Activated CD8-positive, alpha-beta T cell treated with anti-CD3 and anti-CD28 coated beads, Interleukin-2, amount 10 ng/mL, durations not matched to agents 7 days and 5 days (primary cell): ENCODE measurements at places on chromosomes 3 and 15. TPM values are rescaled to one million over a fixed set of nuclear protein-coding genes. Genes with fewer than 3 reads are reported as not detected.

DNA sequence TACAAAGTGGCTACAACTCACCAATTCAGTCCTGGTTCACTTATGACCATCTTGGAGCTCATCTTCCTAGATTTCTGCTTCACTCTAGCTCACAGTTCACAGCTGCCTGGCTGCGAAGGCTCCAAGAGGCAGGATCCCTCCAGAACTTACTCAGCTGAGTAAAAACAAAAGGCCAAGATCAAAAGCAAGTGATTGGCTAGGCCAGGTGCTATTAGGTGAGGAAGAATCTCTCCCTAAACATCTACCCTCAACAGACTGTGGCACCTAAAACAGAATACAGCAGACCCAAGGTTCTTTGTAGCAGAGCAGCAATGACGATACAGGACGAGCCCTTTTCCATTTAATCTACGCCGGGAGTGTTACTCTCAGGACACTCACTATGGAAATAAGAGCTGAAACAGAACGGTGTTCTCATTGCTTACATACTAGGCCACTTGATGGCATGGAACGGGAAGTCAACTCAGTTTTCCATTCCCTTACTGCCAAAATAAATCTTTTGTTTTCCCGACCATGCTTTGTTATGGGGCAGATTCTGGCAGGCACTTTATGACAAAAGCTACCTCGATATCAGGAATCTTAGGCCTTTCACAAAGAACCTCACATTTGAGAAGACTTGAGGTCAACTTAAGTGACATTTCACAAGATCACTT, 901 bp downstream of the ICE2 start:
- H3K27ac ChIP-seq = peak overlapping the region; percentile 98
- H3K27me3 ChIP-seq = no peaks in the 10 kb centered on the region
- peaks cover 59% of the 10 kb centered on the region for H3K4me1 ChIP-seq
- peak; percentile 25 for DNase-seq

The FAM131A gene
- total RNA-seq = 3.1 TPM

GRCh38 chr15:49418811-49419210, 4.2 kb upstream of the FGF7 start:
- peaks cover 11% of the 10 kb centered on the region for H3K27me3 ChIP-seq
- H3K4me1 ChIP-seq = peaks cover 3% of the 10 kb centered on the region
- no peak for DNase-seq
- H3K27ac ChIP-seq = no peak overlapping the region
- H3K36me3 ChIP-seq = no peaks in the 10 kb centered on the region

DNA sequence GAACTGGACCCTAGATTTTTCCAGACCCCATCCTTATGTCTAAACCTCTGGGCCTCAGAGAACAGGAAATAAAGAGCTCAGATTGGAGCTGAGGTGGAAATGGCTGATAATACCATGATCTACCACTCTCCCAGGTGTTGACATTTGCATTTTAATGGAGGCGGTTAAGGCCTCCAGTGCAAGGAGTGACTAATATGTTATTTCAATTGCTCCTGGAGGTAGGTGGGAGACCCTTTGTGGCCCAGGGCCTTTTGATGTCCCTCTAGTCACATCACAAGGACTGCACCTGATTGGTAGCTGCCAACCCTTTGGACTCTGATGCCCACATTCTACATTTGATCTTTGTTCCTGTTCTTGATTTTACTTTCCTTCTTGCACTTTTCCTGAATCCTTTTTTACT, 9.0 kb upstream of the ADCY5 start:
- no peak for DNase-seq
- H3K36me3 ChIP-seq = no peaks in the 10 kb centered on the region
- H3K4me3 ChIP-seq = no peak overlapping the region

- peaks cover 1% of the 10 kb centered on the region for H3K4me1 ChIP-seq
- H3K36me3 ChIP-seq = no peaks in the 10 kb centered on the region
- DNase-seq = no peak
- H3K4me3 ChIP-seq = no peak overlapping the region
- H3K27ac ChIP-seq = no peak overlapping the region
Measured at GRCh38 chr15:81069356-81069755, 64.7 kb upstream of the CFAP161 start.

The ARHGAP11A gene
- 158 TPM for total RNA-seq

GRCh38 chr15:53525894-53526293, 233.6 kb downstream of the WDR72 start:
- no peaks in the 10 kb centered on the region for H3K4me1 ChIP-seq
- H3K4me3 ChIP-seq = no peak overlapping the region
- no peak for DNase-seq
- H3K27me3 ChIP-seq = no peaks in the 10 kb centered on the region
- H3K36me3 ChIP-seq = no peaks in the 10 kb centered on the region
- H3K27ac ChIP-seq = no peak overlapping the region

DNA sequence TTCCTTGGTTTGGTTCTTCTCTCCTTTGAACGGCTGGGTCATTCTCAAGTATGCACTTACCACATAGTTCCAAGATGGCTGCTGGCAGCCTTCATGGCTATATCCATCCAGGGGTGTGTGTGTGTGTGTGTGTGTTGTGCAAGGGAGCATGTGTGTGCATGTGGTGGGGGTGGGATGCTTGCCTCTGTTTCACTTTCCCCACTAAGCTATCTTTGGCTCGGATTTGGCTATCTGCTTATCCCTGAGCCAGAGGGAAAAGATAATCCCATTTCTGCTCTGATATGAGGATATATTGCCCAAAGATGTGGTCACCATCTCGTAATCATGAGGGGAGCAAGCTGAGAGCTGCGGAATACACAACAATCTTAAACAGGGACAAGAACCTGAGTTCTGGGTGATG, 26.2 kb downstream of the ANAPC13 start:
- no peak overlapping the region for H3K4me3 ChIP-seq
- H3K27me3 ChIP-seq = peaks cover 16% of the 10 kb centered on the region
- no peaks in the 10 kb centered on the region for H3K36me3 ChIP-seq
- no peaks in the 10 kb centered on the region for H3K4me1 ChIP-seq
- no peak overlapping the region for H3K27ac ChIP-seq
- no peak for DNase-seq

DNA sequence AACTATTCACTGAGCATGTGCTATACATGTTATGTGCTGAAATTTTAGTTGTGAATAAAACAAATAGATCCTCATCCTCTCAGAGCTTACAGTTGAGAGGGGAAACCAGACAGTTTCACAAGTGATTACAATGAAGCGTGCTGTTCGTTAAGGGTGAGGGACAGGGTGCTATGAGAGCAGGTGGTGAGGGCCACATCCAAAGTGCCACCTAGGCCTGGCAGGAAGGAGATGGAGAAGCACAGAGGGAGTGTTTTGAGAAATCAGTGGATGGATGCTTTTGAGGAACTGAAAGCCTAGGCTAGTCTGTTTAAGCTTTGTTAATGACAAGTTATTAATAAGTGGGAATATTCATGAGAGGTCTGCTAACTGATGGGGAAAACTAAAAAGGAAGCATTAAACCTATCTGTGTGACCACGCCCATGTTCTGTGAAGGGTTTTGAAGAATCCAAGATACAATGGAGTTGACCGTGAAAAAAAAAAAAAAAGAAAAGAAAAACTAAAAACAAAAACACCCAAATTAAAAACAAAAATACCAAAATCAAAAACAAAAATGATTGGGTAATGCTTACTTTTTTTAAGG, 7.3 kb downstream of the MCTP2 start:
- H3K27ac ChIP-seq = peak overlapping the region; percentile 58
- H3K27me3 ChIP-seq = no peaks in the 10 kb centered on the region
- no peak for DNase-seq

The SOX14 gene
- not detected for total RNA-seq

DNA sequence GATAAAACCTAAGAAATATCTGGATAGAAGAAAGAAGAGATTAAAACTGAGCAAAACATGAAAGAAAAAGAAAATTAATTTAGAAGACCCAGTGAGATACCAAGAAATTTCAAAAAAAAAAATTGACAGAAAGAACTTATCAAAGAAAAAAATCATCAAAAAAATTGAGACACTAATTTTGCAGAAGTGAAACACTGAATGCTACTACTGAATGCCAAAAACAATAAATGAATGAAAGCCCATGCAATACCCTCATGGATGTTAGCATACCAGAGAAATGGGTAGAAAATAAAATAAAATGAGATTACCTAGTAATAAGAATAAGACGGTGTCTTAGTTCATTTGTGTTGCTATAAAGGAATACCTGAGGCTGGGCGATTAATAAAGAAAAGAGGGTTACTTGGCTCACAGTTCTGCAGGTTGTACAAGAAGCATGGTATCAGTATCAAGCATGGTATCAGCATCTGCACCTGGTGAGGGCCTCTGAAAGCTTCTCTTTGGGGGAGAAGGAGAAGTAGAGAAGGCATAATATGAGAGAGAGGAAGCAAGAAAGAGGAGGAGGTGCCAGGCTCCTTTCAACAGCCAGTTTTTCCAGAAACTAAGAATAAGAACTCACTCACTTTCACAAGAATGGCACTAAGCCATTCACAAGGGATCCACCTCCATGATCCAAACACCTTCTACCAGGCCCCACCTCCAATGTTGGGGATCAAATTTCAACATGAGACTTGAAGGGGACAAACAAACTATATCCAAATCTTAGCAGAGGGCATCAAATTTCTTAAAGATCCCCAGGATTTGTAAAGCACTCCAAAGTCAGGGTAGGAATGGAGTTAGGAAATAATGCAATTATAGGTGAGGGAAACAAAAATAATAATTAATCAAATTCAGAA, 73.2 kb downstream of the BTLA start:
- H3K27ac ChIP-seq = no peak overlapping the region
- H3K4me3 ChIP-seq = no peak overlapping the region
- peaks cover 4% of the 10 kb centered on the region for H3K27me3 ChIP-seq
- DNase-seq = no peak
- no peaks in the 10 kb centered on the region for H3K4me1 ChIP-seq
- H3K36me3 ChIP-seq = no peaks in the 10 kb centered on the region

The NANOGP8 gene
- not detected for total RNA-seq

DNA sequence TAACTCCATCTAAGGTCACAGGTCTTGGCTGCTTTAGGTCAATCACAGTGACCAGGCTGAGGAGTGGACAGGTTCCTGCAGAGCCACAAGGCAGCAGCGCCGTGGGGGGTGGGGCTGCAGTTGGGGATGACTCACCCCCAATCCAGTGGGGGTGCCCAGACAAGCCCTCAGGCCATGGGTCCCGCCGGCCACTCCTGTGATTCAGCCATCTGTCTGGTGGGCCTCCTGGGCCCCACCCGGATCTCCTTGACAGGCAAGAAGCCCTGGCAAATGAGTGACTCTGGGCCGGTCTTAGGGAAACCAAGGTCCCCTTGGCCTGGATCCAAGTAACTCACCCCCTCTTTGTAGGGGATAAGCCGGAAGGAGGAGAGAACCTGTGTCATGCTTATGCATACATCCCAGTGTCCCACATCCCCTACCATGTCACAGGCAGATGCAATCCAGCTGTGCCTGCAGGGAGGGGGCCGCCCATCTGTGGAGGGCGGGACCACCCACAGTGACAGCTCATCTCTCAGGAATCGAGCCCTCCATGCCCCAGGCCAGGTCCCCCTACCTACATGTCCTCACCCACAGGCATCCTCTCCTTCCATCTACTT, 495 bp upstream of the COL7A1 start:
- no peak for DNase-seq
- peaks cover 20% of the 10 kb centered on the region for H3K27me3 ChIP-seq
- H3K4me3 ChIP-seq = no peak overlapping the region
- peaks cover 2% of the 10 kb centered on the region for H3K4me1 ChIP-seq
- H3K36me3 ChIP-seq = peaks cover 22% of the 10 kb centered on the region
- H3K27ac ChIP-seq = no peak overlapping the region

The GOLGA6B gene
- not detected for total RNA-seq

DNA sequence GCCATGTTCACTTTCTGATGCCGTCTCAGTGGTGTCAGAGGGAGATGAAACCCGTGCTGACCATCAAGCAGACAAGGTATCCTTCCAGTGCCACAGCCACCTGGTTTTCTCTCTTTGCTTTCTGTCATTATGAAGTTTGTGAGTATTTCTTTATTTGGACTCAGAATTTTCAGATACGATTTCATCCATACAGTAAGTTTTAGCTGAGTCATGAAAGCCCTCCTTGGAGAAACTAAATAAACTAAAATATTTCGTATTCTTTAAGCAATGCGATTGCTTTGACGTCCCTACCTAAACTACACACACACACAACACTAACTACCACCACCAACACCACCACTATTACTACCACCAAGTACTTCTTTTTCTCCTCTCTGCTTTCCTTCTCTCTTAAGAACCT, 350.1 kb downstream of the NTRK3 start:
- no peak overlapping the region for H3K4me3 ChIP-seq
- DNase-seq = no peak
- H3K27me3 ChIP-seq = no peaks in the 10 kb centered on the region
- H3K36me3 ChIP-seq = no peaks in the 10 kb centered on the region
- no peaks in the 10 kb centered on the region for H3K4me1 ChIP-seq

The CCDC54 gene
- total RNA-seq = not detected

DNA sequence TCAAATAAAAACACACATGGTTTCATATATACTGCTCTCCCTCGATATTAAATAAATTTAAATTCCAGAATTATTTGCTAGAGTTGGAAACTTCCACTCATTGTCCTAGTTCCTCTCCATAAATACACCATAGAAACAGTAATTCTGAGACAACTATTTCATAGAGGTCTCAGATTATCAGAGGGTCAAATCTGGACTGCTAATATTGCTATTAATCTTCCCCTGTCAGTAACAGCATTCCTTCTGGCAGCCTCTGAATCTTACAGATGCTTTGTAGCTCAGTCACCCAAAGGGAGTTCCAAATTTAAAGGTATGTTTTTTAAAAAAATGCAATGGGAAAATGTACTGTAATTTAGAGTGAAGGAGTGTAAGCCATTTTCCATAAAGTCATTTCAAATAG, 428.8 kb downstream of the PYDC2 start:
- no peak overlapping the region for H3K4me3 ChIP-seq
- H3K27me3 ChIP-seq = no peaks in the 10 kb centered on the region
- no peaks in the 10 kb centered on the region for H3K36me3 ChIP-seq
- DNase-seq = no peak

DNA sequence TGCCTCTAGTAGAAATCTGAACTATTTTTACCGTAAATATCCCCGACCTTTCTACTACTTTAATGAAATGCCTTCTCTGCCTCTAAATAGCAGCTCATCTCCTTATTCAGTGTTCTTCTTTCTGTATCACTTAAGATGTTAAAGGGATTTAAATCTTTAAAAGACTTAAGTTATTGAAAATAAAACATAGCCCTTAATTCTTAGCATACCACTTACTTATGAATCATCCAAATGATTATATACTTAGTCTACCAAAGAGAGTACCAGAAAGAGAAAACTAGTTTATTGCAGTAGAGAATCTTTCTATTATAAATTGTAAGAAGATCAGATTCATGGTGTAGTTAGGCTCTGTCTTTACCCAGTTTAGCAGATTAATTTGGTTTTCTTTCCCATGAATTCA, 802.0 kb downstream of the TBL1XR1 start:
- no peaks in the 10 kb centered on the region for H3K27me3 ChIP-seq
- no peak overlapping the region for H3K4me3 ChIP-seq
- no peaks in the 10 kb centered on the region for H3K36me3 ChIP-seq
- H3K27ac ChIP-seq = no peak overlapping the region
- no peak for DNase-seq
- no peaks in the 10 kb centered on the region for H3K4me1 ChIP-seq

The FBXO40 gene
- not detected for total RNA-seq

GRCh38 chr3:187456250-187456649, 88.1 kb downstream of the RTP4 start:
- H3K36me3 ChIP-seq = no peaks in the 10 kb centered on the region
- no peaks in the 10 kb centered on the region for H3K4me1 ChIP-seq
- H3K27me3 ChIP-seq = peaks cover 18% of the 10 kb centered on the region
- no peak overlapping the region for H3K27ac ChIP-seq
- no peak for DNase-seq

GRCh38 chr15:43896543-43896942, 69.7 kb downstream of the WDR76 start:
- no peak overlapping the region for H3K27ac ChIP-seq
- H3K36me3 ChIP-seq = peaks cover 2% of the 10 kb centered on the region
- H3K4me1 ChIP-seq = no peaks in the 10 kb centered on the region
- DNase-seq = no peak
